ENCODE measurements at places on chromosomes 2 and 18.
A peak's percentile ranks its signal among the peaks of the same experiment; 100 is the strongest.

- DNase-seq, result no peak
These were observed 2.9 kb upstream of the TLX2 start for GRCh38 chr2:74511104-74511989.

GRCh38 chr2:41701231-41701630 lies 346.6 kb upstream of the PKDCC start:
- no peak for DNase-seq

DNA sequence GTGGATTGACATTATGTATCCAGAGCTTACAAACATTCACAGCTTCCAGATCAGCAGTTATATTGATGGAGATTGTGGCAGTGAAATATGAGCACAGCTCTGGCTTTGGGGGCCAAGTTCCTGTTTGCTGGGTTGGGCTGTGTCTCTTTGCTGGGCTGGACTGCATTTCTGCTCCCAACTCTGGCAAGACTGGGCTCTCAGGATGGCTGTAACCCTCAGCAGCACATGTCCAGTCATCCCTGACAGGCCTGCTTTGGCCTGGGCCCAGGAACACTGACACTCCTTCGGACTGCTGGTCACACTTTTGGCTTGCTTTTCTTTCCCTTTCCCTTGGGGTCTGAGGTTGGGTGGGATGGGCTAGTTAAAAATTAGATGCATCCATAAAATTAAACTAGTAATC lies 17.9 kb upstream of the VPS4B start:
- no peak for DNase-seq

DNA sequence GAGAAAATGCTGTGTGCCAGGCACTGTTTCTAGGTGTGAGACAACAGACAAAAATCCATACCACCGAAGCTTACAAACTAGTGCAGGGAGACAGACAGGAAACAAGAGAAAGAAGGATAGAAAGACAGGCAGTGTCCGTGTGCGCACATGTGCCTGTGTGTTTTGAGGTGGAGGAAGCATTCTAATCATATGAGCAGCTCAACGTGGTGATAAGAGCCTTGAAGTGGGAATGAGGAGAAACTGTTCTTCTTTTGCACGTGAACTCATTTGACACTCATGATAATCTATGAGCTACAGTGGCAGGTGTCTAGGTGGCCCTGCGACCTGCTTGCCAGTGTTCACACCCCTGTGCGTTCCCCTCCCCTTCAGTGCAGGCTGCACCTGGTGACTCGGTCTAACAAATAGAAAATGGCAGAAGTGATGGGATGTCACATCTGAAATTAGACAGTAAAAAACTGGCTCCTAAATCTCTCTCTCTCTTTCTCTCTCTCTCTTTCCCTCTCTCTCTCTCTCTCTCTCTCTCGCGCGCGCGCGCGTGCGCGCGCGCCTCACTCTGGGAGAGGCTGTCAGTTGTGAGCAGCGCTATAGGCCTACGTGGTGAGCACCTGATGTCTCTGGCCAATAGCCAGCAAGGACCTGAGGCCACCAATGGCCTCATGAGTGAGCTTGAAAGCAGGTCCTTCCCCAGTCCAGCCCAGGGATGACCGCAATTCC lies 74.8 kb downstream of the EN1 start:
- no peak for DNase-seq

DNA sequence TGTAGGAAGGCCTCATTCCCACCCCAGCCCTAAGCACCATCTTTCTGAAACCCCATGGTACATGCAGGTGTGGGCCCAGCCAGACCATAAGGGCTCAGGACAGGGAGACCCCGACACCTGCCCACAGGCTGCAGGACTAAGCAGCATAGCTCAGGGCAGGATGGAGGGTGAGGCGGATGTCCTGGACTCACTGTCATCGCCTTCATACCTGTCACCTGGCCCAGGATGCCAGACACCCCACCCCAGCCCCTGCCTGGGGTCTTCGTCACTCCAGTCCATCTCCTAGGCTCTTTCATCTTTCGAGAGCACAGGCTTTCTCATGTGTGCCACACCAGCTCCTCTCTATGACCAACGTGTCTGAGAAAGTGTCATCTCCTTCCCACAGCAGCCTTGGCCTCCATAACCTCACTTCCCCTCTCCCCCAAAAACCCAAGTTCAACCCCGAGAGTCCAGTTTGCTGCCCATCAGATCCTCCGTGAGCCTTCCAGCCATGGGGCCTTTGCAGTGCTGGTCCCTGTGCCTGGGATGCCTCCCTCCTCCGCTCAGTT lies 71.5 kb downstream of the EMX1 start:
- DNase-seq, result no peak

GRCh38 chr2:152523091-152523490 lies 188.1 kb downstream of the FMNL2 start:
- no peak for DNase-seq

DNA sequence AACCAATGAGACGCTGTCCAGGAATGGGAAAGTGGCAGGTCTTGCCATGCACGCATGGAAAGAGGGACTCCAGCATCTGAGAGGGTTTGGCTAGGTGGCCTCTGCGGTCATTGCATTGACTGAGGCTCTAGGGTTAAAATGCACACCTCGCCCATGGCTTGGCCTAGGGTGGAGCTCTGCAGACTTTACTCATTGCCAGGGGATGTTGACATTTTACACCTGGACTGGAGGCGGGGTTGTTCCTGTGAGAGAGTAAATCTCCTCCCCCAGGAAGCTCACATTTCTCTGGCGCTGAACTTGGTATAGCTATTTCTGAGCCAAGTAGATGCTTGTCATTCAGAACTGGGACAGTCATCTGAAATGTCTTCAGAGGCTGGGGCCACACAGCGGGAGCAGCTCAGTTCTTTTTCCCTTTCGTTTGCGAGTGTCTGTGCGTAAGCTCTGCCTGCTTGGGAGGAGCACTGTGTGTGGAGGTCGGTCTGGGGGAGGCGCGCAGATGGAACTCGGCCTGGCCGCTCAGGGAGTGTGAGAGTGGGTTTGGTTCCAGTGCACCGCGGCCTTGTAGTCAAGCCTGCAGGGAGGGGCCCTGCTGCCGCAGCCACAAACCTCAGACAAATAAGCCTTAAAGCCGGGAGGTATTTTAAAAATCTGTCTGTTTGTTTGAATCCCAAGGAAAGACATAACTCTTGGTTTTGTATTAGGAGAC lies 76.5 kb downstream of the LPIN1 start:
- no peak for DNase-seq

- DNase-seq, result peak; percentile 13
These were observed 49.3 kb downstream of the CD8B2 start for GRCh38 chr2:106536490-106536889.

- no peak for DNase-seq
These were observed 8.3 kb downstream of the TCF4 start for GRCh38 chr18:55579501-55580270.

DNA sequence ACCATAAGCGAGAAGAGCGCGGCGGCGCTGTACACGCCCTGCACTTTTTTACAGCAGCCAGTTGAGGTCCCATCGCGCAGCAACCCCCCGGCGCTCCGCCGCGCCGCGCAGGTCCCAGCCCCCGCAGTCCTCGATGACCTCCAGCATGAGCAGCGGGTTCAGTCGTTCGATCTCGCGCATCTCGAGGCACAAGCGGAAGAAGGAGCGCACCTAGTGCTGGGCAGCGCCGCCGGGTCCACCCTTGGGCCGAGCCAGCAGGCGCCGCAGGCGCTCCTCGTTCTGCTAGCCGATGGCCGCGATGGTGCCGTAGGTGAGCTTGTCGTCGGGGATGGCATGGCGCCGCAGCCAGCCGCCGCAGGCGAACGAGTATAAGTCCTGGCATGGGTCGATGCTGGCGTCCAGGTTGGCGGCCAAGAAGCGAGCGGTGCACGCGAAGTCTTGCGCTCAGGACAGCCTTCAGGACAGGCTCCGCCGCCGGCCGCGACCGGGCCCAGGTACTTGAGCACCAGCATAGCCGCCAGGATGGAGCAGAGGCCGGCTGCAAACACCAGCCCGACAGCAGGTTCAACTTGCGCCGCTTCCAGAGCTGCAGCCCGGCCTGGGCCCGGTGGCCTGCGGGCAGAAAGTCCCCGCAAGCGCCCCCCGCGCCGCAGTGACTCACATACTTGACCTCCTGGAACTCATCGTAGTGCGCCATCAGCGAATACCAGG lies 8.3 kb downstream of the ALPP start:
- no peak for DNase-seq

- no peak for DNase-seq
These were observed 43.2 kb upstream of the GLS start for GRCh38 chr2:190837420-190837819.

- DNase-seq, result no peak
These were observed 81.9 kb upstream of the PKDCC start for GRCh38 chr2:41965909-41966295.

GRCh38 chr2:160878618-160879017 lies 281.6 kb upstream of the TANK start:
- no peak for DNase-seq

- no peak for DNase-seq
These were observed 227.6 kb downstream of the ASXL3 start for GRCh38 chr18:33805592-33805991.

GRCh38 chr2:160652236-160652635 lies 158.6 kb upstream of the RBMS1 start:
- DNase-seq, result peak; percentile 85

DNA sequence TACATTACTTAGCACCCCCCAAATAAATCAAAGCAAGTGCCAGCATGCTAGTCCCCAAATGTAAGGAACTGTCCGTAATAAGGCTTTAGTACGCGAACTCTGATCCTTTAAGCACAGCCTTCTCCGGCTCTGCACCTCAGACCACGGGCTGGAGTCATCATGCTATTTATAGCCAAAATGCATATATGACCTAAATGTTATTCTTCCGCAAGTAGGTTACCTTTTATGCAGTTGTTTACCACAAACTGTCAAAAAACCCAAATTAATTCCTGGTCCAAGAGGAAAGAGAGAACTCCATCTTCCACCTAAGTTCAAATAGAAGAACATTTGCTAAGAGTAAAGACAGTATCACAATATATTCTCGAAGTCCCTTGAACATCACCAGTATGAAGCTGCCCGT lies 42.7 kb downstream of the ZNF516 start:
- no peak for DNase-seq

GRCh38 chr2:128347701-128348539 lies 29.3 kb upstream of the HS6ST1 start:
- no peak for DNase-seq

DNA sequence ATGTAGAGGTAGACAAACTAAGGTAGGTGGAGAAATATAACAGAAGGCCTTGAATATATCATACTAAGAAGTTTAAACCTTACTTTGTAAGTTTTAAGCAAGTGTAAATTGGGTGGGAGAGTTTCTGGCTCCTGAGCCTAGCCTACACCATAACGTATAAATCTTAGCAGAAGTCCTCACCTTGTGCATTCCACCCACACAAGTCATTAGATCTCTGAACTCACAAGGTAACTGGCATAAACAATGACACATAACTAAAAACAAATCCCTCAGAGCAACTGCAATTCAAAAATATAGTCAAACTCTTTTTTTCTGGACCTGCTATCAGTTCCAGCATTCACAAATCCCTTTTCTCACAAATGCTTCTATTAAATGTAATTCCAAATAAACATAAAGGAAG lies 9.4 kb downstream of the REV1 start:
- DNase-seq, result no peak

- DNase-seq, result no peak
These were observed 102.8 kb upstream of the RBMS1 start for GRCh38 chr2:160596441-160596840.

DNA sequence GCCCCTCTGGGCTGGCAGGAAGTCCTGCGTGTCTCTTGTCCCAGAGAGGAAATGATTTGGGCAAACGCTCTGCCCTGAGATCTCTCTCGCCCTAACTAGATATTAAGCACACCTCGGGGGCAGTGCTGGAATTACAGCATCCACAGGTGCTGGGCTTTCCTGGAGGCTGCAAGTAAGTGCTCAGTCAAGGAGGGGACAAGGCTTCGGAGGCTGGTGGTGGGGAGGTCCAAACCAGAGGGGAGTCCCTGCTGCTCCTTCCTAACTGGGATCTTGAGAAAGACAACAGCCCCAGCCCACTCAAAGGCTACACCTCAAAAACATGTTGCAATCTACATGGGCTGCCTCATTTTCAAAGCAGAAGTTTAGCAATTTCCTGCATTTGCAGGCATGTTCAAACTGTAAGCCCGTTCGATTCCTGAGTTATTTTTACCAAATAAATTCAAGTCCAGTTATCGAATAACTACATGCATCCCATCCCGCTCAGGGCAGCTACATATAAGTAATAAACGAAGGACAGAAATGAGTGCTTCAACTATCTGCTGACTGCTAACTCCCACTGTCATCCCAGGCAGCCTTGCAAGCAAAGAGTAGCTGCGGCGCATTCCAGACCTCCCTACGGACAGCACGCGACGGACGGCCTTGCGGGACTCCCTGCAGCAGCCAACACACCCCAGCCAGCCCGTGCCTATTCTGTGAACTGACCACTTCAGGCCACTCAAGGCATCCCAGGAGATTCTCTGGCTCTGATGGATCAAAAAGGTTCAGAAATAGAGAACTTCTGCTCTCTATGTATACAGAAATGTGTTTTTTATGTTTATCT lies 27.5 kb downstream of the ZNF516 start:
- no peak for DNase-seq

- DNase-seq, result no peak
These were observed 30.0 kb downstream of the ATOH8 start for GRCh38 chr2:85783796-85784195.

DNA sequence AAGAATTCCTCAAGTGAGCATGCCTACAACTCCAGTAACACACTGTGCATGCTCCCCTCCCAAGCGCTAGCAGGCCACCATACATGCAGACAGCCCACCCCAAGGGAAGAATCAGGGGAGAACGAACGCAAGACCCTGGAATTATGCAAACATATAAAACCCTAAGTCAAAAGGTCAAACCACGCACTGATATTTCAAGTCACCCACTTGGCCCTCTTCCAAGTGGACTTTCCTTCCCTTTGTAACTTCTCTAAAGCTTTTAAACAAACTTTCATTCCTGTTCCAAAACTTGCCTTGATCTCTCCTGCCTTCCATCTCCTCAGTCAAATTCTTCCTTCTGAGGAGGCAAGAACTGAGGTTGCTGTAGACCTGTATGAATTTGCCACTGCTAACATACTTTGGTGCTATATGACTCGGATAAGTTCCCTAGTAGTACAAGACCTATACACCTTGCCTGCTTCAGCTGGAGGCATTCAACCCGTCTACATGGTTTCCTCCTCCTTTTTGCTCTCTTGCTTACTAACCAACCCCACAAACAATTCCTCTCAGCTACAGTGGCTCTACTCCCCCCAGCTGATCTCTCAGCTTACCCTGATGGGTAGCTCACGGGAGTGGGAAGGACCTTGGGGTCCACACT lies 11.1 kb upstream of the RPIA start:
- DNase-seq, result no peak

GRCh38 chr2:151189125-151189524 lies 72.5 kb downstream of the RBM43 start:
- DNase-seq, result no peak

DNA sequence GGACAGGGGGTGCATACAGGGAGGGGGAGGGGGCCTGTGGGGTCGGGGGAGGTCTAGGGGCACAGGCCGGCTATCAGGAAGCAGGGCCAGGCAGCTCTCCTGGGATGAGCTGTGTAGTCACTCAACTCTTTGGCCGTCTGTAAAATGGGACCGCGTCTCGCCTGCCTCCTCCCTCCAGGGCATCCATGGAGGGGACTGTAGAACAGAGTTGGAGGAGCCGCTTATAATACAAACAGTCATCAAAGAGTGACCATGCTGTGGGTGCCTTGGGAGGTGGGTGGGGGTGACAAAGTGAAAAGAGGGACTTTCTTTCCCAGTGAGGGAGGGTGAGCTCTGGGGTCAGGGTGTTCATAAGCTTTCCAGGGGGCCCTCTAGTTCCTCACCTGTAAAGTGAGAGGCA lies 169.6 kb upstream of the HAAO start:
- no peak for DNase-seq
